Neural crest cell (in vitro differentiated cells): ENCODE measurements at places on chromosomes 2 and 18. TPM values are rescaled to one million over a fixed set of nuclear protein-coding genes. Genes with fewer than 3 reads are reported as not detected.

GAREM1 gene
- total RNA-seq, result 11.0 and 12.3 TPM in 2 replicates

AQP4 gene
- not detected in 2 replicates for total RNA-seq

SANBR gene
- total RNA-seq, result 30.3 and 33.3 TPM in 2 replicates

EFHD1 gene
- total RNA-seq, result 4.1 and 4.7 TPM in 2 replicates

NEU2 gene
- not detected in 2 replicates for total RNA-seq

DUSP19 gene
- total RNA-seq, result 3.5 and 4.7 TPM in 2 replicates

SERPINB11 gene
- total RNA-seq, result not detected in 2 replicates

SMYD1 gene
- not detected in 2 replicates for total RNA-seq

ALK gene
- 2.0 and 2.1 TPM in 2 replicates for total RNA-seq

PSTPIP2 gene
- total RNA-seq, result 7.0 and 7.1 TPM in 2 replicates

SATB2 gene
- 9.2 and 10.1 TPM in 2 replicates for total RNA-seq

G6PC2 gene
- not detected in 2 replicates for total RNA-seq

NEB gene
- 0.57 and 0.77 TPM in 2 replicates for total RNA-seq

CD8A gene
- 0.16 and 0.54 TPM in 2 replicates for total RNA-seq

FOXD4L1 gene
- 0.23 and 0.52 TPM in 2 replicates for total RNA-seq

SDC1 gene
- total RNA-seq, result 81.0 and 85.4 TPM in 2 replicates

COL4A4 gene
- 0.16 and 0.19 TPM in 2 replicates for total RNA-seq

PLGLB2 gene
- total RNA-seq, result 2.2 and 2.9 TPM in 2 replicates

SGPP2 gene
- not detected in 2 replicates for total RNA-seq

SLC14A1 gene
- not detected in 2 replicates for total RNA-seq

RALB gene
- total RNA-seq, result 29.3 and 30.0 TPM in 2 replicates

TBR1 gene
- total RNA-seq, result 0.05 and 0.09 TPM in 2 replicates

IL1R2 gene
- not detected in 2 replicates for total RNA-seq
